ENCODE measurements at places on chromosomes 16 and 17.

DNA sequence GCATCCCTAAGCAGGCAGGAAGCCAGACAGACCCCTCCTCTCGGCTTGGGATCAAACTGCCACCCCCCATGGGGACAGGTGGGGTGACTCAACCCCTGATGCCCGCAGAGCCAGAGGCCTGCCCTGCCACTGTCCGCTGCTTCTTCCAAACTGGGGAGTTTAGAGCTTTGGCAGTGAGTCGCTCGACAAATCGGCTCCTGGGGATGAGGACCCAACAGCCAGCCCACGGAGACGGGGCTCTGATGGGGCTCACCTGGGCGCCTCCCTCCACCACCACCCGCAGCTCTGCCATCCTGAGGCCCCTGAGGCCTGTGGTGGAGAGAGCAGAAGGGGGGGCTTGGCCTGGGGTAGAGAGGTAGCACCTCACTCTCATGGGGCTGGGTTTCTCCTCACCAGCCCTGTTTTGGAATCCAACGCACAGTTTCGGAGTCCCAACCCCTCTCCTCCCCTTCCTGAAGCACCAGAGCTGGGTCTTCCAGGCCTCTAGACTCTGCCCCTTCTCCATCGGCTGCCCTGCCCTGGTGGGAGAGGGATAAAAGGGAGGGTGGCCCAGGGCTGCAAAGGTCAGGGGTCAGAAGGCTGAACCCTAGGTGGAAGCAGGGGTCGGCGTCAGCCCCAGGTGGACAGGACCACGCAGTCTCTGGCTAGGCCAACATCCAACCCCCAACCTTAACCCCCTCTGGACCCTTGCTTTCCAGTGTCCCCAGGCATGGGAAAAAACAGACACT is 5.8 kb downstream of the PRSS22 start:
- no peak for DNase-seq

GRCh38 chr16:88533381-88533917 is 36.8 kb upstream of the ZC3H18 start:
- no peak for DNase-seq

- no peak for DNase-seq
Measured at GRCh38 chr17:34182036-34182803, 72.9 kb upstream of the CCL2 start.

DNA sequence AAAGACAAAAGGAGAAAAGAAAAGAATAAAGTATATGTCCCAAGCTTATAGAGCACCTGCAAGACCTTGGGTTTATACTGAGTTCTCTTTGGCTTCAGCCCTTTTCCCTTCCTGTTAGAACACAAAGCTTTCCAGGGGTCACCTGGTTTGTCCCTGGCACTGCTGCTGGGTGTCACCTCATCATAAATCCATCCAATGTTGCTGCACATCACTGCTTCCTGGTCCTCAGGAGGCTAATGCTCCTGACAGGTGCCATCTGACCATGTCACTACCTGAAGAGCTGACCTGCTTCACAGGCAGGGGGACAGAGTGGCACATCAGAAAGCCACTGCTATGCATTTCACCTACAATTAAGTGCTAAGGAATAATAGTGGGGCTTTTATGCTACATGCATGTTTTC is 164.6 kb upstream of the ELAC2 start:
- no peak for DNase-seq

DNA sequence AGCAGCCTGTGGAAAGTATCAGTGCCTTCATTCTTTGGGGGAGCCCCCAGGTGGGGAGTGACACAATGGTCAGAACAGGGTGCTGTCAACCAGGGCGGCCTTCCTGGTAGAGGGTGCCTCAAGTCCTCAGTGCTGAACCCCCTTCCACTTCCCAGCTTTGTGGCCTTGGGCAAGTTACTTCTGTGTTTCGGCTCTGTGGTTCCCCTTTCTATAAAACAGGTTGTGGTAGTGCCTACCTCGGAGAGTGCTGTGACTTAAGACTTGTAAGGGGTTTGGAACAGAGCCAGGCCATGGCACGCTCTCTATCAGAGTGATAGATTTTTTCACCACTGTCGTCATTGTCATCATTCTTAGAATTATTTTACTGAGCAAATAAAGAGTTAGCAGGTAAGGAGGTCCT is 141.1 kb downstream of the CCDC182 start:
- DNase-seq: peak; percentile 92

DNA sequence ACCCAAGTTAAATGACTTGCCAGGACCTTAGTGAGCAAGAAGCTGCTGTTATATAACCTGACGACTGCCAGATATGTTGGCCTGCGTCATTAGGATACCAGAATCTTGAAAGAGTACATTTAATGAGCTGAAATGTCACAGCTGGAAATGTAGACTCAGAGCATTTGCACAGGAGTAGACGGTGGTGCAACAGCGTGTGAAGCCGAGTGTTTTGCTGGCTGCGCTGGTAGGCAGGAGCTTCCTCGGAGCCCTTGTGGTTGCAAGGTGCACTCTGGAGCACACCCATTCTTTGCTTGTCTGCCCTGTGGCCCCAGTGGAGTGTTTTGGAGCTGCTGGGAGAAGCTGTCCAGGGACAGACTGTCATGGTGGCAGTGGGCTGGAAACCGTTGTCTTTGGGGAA is 79.3 kb downstream of the BANP start:
- DNase-seq: no peak

GRCh38 chr17:76700617-76701470 is 9.9 kb downstream of the MXRA7 start:
- DNase-seq: no peak

DNA sequence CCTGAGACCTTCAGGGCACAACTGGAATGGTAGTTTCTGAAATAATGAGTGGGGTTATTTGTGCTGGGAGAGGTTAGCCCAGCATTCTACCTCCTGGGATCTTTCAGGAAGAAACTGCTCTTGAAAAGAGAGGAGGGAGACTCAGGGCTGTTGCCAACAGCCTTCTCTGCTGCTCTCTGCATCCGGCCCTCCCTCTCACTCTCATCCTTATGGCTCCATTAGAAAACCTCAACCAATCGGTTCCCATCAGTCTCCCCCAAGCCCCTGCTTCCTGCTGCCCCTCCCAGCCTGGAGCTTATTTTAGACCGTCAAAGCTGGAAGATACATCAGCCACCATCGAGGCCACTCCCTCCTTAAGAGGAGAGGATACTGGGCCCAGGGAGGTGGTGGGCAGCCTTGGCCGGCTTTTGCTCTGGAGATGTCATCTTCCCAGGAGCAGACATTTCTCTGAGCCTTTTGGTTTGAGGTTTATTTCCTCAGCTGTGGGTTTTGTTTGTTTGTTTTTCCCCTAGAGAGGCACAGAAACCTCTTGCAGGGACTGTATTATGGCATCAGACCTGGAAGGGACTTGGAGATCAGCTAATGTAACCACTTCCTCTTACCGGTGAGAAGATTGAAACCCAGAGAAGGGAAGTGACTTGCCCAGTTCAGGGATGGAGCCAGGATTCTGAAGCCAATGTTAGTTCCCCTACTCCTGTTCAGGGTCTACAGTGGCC is 2.7 kb downstream of the MPRIP start:
- DNase-seq: peak; percentile 47

DNA sequence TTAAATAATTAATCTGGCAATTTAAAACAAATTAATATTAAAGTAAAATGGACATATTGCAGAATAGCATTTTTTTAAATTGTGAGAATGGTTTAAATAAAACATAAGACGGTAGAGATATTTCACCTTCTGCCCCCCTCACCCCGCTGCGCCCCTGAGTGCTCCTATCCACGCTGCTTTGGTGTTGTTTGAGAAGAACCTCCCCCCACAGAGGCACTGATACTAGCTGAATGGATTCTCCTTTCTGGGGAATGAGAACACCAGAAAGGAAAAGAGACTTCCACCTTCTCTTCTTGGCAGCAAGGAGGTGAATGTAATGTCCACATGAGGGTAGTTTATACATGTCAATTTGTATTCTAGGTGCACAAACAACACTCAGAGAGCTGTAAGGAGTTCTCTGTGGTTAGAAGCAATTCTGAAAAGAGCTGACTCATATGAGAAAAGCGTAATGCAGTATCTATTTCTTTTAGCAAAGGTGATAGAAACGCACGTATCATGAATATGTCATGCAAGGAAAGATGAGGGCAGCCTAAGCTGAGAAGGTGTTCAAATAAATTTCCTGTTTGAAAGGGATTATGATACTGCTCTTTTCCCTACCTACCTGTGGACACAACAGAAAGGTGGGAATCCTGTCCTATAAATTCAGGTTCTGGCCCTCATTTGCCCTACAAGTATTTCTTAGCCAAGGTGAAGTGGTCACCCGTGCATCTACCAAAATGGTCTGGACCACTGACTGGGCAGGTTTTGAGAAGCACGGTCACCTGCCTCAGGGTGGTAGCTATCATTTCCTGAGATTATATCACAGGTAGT is 126.9 kb downstream of the PARN start:
- DNase-seq: no peak

DNA sequence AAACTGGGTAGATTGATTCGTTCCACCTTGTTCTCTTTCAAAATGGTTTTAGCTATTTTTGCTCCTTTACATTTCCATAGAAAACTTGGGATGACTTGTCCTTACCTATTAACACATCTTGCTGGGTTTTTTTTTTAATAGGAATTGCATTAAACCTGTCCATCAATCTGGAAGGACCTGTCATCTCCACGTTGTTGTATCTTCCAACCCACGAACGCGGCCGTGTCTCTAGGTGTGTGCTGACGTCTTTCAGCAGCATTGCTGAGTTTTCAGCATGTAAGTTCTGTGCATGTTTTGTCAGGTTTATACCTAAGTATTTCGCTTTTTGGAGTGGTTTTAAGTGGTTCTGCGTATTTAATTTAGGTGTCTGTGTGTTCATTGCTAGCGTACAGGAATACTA is 60.4 kb upstream of the GNG13 start:
- DNase-seq: no peak

DNA sequence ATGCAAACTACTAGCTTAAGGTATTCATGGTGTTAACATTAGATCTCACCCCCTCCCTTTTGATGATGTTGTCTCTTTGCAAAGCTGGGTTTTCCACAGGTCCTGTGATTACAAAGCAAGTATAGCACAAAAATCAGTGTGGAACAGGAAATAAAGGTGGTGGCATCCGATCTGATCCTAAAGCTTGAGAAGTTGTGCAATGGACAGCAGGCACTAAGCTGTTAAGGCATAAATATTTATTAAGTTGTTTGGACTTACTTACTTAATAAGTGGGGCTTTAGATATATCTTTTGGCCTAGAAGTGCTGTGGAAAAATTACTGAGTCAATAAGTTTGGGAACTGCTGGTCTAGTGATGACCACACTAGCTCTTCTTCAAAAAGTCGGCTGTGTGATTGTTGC is 5.0 kb downstream of the GLP2R start:
- no peak for DNase-seq

GRCh38 chr16:88591577-88592021 is 21.4 kb downstream of the ZC3H18 start:
- no peak for DNase-seq

DNA sequence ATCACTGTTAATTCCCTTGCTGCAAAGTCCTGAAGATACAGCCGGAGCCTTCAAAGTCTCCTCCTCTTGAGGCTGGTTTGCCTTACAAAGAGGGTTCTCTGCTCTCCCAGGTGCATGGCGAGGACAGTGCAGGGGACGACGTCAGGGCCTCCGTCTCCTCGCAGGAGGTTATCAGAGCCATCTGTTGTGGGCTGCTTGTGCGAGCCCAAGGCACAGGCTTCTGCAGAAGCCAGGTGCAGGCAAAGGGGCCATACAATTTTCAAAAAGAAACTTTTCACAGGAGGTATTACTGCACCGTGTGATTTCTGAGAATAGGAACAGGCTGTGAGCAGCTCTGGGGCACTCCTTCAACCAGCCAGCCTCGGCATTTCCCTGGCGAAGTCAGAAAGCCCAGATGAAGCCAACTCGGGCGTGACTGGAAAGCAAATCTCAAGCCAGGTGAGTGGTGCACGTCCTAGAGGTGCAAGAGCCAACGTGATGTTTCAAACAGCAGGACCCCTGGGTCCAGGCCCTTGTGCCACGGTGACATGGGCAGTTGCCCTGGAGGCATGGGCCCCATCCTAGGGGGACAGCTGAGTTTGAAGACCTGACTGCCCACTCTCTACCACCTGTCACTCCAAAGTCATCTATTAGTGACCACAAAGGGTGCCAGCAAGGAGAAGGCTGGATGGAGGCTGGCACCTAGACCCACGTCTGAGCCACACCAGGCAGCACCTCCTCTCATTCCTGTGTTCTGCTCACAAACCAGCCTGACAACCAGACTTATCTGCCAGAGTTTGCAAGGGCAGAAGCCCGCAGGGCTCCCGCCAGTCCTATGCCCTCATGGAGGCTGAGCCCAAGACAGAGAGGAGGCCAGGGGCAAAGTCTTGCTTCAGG is 68.6 kb downstream of the SMPD3 start:
- DNase-seq: no peak

DNA sequence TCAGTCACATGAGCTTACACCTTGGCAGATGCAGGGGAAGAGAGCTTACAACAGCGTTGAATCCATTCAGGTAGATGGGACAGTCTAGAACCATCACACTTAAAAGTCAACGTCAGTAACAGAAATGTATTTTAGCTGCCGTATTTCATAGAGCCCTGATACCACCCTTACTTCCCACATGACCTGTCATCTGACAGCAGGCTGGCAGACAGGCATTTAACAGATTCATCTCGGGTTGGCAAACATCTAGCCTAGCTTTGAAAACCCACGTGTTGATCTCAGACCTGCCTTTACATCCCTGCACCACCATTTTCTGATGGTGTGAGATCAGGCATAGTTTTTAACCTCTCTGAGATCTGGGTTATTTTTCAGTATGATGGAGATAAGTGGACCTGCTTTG is 177.9 kb upstream of the HSBP1 start:
- no peak for DNase-seq

GRCh38 chr17:50052822-50053653 is 2.9 kb upstream of the ITGA3 start:
- no peak for DNase-seq

GRCh38 chr17:72110231-72110941 is 10.4 kb upstream of the SOX9 start:
- DNase-seq: no peak

DNA sequence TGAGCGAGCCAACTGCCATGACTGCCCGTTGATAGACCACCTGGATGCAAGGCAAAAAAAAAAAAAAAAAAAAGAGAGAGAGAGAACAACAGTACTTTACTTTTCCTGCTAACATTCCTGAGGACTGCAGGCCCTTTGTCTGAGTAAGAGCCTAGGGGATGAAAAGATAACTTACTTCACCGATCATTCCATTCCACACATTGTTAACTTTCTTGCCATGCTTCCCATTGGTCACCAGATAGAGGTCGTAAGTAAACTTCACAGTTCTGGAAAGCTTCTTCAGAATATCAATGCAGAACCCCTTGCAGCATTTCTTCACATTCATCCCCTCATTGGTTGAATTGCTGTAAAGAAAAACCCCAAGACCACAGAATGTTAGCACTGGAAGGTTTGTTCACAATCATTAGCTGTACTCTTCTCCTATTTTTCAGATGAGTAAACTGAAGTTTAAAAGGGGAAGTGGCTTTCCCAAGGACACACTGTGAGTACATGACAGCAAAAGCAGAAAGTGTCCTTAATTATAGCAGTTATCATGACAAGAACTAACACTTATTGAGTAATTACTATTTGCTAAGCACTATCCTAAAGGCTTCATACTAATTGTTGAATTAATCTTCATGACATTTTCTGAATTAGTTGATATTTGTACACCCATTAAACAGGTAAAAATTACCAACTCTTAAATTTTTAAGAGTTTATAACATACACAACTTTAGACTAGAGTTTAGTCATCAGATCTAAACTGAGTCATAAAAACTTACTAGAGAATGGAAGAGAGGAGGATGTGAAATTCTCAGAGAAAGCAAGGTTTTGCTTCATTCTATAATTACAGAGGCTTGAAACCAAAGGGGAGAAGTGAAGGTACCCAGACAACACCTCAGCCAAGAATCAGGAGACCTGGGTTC is 341.2 kb downstream of the GRIN2A start:
- no peak for DNase-seq

- no peak for DNase-seq
Measured at GRCh38 chr17:7183433-7184090, 4.4 kb upstream of the ASGR1 start.

Data from CD4-positive, alpha-beta T cell (primary cell).